Small intestine (tissue), 16 donors: ENCODE measurements at places on chromosomes 1 and 21. TPM values are rescaled to one million over a fixed set of nuclear protein-coding genes. Genes with fewer than 3 reads are reported as not detected.

PTCH2 gene
- polyA plus RNA-seq, result 0.27 TPM

TEDDM1 gene
- not detected for polyA plus RNA-seq

SH3BGRL3 gene
- polyA plus RNA-seq, result 157 TPM

TMEM82 gene
- polyA plus RNA-seq, result 27.0 TPM

ERG gene
- polyA plus RNA-seq, result 0.22 TPM

- peak; percentile 37 for DNase-seq
Observed at GRCh38 chr1:229848752-229849677, 218.0 kb upstream of the GALNT2 start.

DNA sequence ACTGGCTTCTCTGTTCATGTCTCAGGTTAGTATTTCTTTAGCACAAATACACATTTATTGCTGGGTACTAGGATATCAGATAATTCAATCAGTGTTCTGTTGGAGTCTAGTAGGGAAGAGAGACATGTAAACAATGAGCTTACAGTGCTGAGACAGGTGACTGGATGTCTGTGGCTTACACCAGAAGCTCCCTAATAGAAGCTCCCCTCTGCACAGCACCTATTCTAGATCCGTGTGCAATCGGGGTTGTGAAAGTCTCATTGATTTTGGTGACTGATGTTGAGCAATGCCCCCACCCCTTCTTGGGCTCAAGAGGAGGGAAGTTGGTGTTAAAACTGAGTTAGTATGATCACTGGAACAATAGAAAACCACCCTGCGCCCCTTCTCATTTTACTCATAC, 279.2 kb downstream of the RPS6KC1 start:
- no peak for DNase-seq
